ENCODE measurements at places on chromosomes 3 and 15.

GRCh38 chr3:27935492-27935891, 213.4 kb upstream of the EOMES start:
- DNase-seq: no peak

DNA sequence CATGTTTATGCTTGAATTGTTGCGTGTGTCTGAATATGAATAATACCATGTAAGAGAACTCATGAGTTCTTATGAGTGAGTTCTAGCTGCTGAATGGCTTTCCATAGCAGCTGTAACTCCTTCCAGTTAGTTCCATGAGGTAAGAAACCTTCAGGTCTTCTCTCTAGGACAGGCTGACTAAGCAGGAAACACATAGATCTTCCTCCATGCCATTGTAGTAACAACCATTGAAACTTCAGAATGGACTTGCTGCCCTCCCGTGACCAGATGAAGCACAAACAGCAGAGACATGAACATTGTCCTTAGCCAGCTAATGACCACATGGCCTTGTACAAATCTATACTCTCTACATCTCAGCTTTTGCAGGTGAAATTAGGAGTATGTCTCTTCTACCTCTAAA, 200.0 kb downstream of the ZNF385D start:
- peak; percentile 45 for DNase-seq

GRCh38 chr3:79424811-79425210, 343.0 kb downstream of the ROBO1 start:
- DNase-seq: no peak

GRCh38 chr3:12894629-12895028, 53.3 kb upstream of the RPL32 start:
- no peak for DNase-seq

DNA sequence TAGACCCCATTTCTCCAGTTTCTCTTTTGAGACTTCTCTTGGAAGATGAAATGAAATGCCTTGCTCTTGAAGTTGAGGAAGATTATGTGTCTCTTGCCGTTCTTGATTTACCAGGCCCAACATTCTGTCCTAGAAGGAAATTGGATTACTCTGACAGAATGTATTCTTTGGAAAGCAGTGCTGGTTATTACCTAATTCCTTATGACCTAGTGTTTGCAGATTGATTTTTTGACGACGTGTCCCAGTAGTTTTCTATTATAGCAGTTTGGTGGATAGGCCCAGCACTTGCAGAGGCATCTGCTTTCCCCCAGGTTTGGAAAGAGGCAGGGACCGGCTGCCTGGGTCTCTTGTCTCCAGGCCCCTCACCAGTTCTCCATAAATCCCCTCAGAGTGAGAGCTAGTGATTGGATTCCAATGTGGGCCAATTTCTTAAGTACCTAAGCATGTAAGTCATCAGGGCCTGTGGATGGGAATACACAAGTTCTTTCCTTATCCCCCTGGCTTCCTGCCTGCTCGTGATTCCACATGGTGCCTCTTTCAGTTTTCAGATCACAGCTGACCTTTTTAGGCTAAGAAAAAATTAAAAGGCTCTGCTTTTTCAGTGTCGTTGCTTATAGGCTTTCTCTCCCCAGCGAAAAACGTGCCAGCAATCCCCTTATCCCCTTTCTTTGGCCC, 50.2 kb downstream of the EPHB3 start:
- DNase-seq: peak; percentile 18

- DNase-seq: no peak
Observed at GRCh38 chr3:54032598-54032997, 89.8 kb upstream of the CACNA2D3 start.

DNA sequence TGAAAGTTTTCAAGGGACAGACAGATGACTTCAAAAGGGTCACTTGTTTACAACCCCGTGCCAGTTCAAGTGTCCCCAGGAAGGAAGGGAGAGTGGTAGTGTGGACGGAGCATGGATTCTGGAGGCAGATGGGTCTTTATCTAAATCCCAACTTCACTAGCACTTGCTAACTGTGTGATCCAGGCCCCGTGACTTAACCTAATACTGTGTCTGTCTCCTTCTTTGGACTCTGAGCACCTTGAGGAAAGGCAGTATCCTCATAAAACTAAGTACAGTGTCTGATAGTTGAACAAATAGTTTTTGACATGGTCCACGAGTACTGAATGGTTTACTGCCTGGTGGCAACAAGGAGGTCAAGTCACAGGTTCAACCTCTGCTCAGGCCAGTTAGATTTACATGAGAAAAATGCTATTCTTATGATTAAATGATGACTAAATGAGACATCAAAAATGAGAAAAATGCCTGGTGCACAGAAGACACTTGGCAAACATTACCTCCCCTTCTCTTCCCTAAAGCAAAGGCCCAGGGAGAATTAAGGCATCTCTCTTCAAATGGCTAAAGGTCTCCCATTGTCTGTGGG, 48.9 kb downstream of the ABCC5 start:
- no peak for DNase-seq

- DNase-seq: peak; percentile 80
Observed at GRCh38 chr15:41870689-41871081, 23.2 kb downstream of the SPTBN5 start.

GRCh38 chr3:56725175-56725574, 42.1 kb upstream of the TASOR start:
- no peak for DNase-seq

GRCh38 chr15:92541291-92542200, 114.0 kb downstream of the FAM174B start:
- DNase-seq: no peak

DNA sequence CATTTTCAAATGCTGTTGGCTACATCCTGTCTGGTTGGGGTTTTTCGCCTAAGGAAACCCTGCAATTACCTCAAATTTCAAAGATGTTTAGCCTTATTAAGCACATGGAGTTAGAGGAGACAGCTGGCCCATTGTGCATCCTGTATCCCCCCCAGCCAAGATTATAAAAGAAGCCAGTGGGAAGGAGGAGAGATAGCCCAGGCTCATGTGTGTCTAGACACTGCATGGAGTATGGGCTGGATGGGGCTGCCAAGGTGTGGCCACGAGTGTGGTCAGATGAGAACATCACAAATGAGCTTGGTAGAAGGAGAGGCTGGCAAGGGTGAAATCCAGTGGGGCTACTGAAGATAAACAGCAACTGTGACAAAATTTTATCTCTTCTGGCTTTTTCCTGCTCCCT, 270.0 kb upstream of the TBC1D5 start:
- no peak for DNase-seq

DNA sequence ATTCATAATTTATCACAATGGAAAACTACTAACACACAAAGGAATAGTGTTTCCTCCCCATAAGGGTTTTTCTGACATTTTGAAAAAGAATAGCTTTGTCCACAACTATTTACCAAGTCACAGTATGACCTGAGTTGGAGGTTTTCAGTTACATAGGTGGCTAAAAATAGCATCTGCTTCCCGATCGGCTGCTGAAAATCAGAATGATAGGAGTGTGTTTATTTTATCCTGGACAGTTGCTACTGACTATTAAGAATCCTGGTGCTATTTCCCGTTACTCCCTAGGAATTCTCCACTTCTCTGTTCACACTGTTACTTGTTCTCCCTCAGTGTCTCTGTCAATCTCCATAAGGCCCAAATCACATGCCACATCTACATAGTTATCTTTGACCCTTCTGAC, 353.9 kb upstream of the RARB start:
- DNase-seq: peak; percentile 15

DNA sequence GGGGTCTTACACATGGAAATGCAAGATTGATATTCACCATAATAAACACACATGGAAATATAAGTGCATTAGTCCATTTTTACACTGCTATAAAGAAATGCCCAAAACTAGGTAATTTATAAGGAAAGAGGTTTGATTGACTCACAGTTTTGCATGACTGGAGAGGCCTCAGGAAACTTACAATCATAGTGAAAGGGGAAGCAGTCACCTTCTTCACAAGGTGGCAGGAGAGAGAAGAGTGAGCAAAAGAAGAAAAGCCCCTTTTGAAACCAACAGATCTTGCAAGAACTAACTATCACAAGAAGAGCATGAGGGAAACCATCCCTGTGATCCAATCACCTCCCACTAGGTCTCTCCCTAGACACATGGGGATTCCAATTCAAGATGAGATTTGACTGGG, 111.7 kb upstream of the TP63 start:
- DNase-seq: no peak

- no peak for DNase-seq
Observed at GRCh38 chr3:61094608-61095007, 156.6 kb downstream of the FHIT start.

GRCh38 chr15:71390096-71390495, 274.8 kb downstream of the THSD4 start:
- DNase-seq: no peak

DNA sequence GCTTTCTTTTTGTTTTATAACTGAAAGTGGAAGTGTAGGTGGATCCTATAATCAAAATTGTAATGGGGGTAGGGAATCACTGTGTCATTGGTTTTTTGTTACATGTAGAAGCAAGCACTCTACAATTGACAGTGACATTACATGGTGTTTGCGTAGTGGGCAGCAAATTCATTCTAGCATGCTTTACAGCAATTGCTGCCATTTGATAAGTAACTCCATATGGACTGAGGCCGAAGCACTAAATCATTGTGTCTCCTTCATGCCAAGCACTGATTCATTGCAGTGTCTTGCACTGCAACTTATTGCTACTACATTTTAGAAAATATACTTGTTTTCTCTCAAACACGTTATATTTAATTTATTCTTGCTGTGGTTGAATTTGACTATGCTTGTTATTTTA, 933.9 kb downstream of the NSUN3 start:
- DNase-seq: no peak

- peak; percentile 99 for DNase-seq
Observed at GRCh38 chr15:84911879-84912660, 27.6 kb downstream of the SLC28A1 start.

GRCh38 chr3:64575211-64575844, 112.5 kb downstream of the ADAMTS9 start:
- peak; percentile 13 for DNase-seq

Measured in fibroblast of lung (primary cell).